ENCODE measurements at places on chromosomes 12 and 14.

DNA sequence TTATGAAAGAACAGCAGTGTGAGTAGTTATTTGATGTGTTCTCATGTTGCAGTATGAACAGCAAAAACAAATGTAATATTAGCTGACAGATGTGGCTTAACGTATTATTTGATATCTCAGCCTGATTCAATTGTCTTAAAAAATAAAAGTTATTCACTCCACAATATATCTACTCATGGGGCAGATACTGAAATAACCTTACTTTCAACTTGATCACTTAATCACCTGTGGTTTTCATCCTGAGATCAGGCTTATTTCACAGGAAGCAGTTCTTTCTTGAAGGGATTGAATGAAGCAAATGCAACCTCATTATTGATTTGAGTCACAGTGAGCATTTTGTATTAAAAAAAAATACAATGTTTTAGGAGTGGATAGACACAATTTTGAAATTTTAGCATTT lies 90.3 kb downstream of the AKAP6 start:
- no peak for DNase-seq

- peak; percentile 35 for DNase-seq
Observed at GRCh38 chr12:39441963-39442830, 723 bp downstream of the KIF21A start.

DNA sequence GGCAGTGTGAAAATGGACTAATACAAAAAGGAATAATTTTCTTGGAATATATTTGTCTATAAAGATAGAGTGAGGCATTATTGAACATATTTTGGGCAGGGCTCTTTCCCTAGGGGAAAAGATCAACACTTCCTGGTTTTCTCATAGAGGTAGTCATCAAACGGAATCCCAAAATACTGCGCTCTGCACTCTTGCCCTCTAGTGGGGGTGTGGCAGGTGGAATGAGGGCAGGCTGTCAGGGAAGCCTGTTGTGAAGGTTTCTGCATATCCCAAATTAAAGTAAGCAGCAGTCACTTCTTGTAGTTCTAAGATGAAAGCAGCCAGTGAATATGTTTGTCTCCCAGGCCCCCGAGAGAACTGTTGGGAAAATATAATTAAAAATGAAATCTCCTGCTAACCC lies 666.8 kb upstream of the TMEM132C start:
- no peak for DNase-seq

DNA sequence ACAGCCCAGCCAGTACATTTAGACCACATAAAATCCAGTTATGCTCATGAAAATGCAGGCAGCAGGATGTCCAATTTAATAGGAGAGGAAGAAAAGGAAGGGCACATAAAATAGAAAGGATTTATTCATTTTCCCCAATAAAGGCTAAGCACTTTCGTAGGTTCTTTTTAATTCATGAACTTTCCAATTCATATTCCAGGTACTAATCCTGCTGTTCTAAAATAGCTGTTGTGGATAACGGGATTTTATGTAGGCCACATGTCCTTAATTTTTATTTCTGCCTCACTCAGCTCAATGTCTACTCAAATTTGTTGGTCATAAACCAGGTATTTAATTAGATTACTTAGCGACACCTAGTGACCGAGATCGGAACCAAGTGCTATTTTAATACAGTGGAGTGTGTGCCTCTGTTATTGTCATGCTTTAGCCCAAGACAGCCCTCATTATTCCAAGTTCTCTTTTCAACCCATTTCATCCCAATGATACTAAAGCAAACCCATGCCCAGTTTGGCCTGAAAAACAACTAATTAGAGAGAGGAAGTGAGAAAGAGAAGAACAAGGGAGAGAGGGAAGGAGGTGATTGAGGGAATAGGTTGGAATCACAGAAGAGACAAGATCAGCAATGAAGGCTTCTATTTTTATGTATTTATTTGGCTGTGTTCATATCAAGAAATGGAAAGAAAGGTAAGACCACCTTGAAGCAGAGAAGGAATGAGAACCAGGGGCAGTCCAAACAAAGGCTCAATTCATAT lies 45.9 kb upstream of the IFNG-AS1 start:
- DNase-seq, result peak; percentile 22

DNA sequence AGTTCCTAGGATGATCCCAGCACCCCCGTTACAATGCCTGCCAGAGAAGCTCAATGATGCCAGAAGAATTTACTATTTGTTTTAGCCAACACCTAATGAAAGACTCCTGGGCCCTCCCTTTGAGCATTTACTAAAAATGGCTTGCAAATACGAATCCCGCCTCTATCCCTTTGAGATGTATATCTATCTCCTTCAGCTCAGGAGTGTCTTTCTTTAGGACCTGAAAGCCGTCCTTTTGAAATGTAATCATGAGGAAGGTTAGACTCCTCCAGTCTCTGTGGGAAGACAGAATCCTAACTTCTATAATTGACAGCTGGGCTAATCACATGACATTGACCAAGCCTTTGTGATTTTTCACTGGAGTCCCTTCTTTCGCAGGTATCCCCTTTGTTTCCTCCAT lies 19.2 kb upstream of the DYNC1H1 start:
- DNase-seq, result no peak

DNA sequence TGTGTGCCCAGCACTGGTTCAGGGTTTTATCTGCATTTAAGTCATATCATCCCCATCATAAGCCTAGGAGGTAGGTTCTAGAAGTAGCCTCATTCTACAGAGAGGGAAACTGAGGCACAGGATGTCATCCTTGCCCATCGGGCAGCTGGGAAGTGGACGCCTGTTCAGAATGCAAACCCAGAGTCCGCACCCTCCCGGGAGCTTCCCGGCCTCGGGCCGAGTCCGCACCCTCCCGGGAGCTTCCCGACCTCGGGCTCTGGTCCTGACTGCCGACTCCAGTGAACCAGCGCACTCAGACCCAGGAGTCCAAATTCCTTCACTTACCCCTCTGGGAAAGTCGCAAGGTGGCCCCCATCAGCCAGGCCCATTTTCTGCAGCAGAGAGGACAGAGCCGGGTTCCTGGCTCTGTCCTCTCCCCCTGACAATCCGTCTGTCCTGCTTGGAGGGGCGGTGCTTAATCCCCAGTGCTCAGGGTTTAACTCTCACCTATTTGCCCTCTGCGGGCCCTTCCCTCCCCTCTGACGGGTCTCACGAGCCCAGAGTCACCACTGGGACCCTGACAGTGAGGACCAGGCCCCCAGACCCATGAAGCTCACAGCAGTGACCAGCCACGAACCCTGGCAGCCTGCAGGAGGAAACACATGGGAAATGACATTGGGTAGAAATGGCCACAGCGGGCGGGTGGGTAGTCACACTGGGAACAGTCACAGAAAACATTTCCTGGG lies 141.9 kb downstream of the PIWIL1 start:
- DNase-seq, result no peak

- no peak for DNase-seq
Observed at GRCh38 chr14:26143057-26143456, 454.8 kb downstream of the NOVA1 start.

DNA sequence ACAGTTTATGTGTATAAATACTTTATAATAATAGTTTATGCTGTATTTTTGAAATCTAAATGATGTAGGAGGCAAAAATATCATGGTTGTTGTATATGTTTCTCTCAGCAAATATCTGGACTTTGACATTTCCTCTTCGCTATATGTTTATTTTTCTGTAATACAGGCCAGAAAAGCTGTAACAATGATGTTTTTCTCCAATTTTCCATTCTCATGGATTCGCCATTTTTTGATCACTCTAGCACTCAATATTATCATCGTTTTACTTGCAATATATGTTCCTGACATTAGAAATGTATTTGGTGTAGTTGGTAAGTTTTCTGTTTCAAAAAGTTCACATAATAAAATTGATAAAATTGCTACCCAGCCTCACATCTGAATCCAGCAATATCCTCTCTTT lies 70.6 kb downstream of the SLC38A6 start:
- DNase-seq, result no peak

DNA sequence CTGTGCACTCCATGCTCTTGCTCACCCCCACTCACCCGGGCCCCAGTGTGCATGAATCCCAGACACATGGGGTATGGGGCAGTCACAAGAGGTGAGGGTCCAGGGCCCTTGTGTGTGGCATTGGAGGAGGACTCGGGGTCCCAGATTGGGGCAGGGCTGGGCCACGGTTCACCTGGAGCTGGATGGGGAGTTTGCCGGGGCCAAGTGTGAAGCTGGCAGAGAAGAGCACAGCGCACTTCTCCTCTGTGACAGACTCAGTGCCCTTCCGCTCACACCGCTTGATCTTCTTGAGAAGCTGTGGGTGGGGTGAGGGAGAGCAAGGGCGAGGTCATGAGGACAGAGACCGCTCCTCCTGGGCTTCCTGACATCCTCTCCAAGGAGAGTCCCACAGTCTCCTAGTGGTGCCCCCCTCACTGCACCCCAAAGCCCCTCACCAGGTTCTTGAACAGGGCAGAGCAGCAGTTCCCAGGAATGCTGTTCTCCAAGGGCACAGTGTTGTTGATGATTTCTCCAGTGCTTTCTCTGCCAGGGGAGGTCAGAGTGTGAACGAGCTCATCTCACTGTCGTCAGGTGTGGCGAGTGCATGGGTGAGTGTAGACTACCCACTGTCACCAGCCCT lies 6.8 kb downstream of the STAT6 start:
- no peak for DNase-seq

Measured in activated T-cell treated with anti-CD3 and anti-CD28 coated beads for 48 hours (primary cell).